ENCODE measurements at places on chromosomes 3 and 15.

DNA sequence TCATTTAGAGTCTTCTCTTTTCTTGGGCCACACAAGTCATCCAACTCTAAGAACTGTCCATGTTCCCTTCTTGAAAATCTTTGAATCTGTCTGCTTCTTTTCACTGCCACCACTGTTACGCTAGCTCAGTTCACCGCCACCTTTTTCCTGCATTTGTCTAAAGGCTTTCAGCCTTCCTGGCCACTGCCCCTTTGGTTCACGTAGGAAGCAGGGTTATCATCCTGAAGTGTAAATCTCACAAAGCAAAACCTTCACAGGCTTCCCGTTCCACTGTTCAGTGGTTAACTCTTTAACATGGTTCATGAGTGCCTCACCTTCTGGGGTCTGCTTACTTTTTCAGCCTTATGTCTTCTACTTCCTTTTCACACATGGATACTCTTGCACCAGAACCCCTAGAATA, 26.3 kb upstream of the CCDC39 start:
- DNase-seq = no peak

DNA sequence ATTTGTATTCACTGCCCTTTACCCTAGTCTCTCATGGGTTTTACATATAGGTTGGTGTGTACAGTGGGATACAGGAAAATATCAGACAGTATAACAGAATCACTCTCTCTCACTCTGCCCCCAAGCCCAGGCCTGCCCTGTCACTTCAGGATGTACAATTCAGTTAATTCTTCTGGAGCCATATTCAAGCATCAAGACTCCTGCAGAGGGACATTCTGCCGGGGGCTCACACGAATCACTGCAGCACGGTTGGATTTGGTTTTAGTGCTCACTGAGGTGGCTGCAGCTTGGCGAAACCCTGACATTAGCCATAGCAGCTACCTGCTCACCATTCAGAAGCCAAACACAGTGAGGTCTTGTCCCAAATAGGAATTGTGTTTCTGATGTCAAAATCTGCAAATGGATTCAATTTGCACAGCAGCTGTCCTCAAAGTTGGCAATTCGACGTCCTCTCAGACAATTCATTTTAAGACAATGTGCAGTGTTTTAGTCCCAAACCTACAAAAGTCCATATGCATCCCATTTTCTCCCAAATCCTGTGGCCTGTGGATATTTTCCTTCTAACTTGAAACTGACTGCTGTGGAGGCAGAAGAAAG, 82.9 kb downstream of the CHSY1 start:
- DNase-seq = no peak

GRCh38 chr3:43432462-43432861, 146.1 kb downstream of the SNRK start:
- DNase-seq = no peak

- no peak for DNase-seq
These were observed 31.5 kb downstream of the TM2D3 start for GRCh38 chr15:101620671-101621070.

- no peak for DNase-seq
These were observed 11.3 kb downstream of the TBC1D2B start for GRCh38 chr15:78065973-78066946.

DNA sequence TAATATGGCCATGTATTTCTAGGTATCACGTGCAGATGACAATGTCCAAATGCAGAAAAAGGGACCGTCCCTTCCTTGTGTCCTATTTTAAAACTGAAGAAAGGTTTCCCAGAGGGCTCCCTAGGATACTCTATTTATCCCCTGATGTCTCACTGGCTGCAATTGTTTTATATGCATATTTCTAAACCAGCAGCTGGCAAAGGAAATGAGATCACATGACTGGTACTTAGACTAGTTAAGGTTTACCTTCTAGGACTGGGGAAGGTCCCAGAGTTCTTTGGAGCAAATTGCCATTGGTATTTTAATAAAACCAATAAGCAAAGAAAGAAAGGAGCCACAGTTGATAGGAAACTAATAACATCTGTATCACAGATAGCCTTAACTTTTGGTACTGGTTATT, 29.5 kb downstream of the GTF2E1 start:
- DNase-seq = no peak

Measured in activated T-cell treated with anti-CD3 and anti-CD28 coated beads for 48 hours (primary cell).